GM12864 (cell line): ENCODE measurements at places on chromosomes 3 and 15.

DNA sequence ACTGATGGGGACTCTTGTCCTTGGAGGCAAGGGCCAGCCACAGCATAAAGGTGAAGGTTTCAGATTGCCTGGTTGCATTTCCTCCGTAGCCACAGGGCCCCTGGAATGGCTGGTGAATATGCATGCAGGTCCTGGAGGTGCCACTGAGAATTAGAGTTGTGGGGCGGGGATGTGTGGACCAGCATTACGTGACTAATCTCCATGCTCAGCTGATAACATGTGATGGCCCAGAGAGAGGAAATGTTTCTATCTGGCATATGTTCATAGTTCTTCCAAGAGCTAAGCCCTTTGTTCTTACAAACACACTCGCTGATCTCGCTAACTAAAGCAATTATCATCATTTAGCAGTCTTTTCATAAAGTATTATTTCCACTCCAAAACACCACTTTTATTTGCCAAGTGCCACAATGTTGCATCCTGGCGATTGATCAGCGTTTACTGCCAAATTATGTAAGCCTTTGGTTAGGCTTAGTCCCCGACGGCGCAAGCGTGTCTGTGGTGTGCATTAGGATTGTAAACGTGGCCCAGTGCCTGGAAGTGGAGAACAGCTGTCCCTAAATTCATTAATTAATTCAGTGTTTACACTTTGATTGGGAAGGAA, 55.9 kb downstream of the CGNL1 start:
- DNase-seq = no peak

DNA sequence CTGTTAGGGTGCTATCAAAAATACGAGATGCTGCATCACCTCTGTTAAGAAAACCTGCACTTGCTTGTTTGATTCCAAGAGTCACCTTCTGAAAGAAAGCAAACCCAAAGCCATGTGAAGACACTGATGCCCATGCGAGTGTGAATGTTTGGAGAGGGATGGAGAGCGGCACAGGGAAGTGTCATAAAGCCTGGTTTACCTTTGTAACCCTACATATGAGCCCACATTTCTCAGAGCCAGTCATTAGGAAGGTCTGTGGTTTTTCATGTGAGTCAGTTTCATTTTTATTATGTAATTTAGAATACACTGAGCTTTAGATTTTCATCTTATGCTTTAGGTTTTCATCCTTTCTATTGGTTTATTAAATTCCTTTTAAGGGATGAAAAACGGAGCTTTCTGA, 896.8 kb downstream of the ROBO1 start:
- no peak for DNase-seq

- DNase-seq = no peak
Observed at GRCh38 chr3:129166579-129167332, 5.9 kb upstream of the ISY1 start.

GRCh38 chr15:73927476-73928240, 1.4 kb downstream of the LOXL1 start:
- DNase-seq = no peak

DNA sequence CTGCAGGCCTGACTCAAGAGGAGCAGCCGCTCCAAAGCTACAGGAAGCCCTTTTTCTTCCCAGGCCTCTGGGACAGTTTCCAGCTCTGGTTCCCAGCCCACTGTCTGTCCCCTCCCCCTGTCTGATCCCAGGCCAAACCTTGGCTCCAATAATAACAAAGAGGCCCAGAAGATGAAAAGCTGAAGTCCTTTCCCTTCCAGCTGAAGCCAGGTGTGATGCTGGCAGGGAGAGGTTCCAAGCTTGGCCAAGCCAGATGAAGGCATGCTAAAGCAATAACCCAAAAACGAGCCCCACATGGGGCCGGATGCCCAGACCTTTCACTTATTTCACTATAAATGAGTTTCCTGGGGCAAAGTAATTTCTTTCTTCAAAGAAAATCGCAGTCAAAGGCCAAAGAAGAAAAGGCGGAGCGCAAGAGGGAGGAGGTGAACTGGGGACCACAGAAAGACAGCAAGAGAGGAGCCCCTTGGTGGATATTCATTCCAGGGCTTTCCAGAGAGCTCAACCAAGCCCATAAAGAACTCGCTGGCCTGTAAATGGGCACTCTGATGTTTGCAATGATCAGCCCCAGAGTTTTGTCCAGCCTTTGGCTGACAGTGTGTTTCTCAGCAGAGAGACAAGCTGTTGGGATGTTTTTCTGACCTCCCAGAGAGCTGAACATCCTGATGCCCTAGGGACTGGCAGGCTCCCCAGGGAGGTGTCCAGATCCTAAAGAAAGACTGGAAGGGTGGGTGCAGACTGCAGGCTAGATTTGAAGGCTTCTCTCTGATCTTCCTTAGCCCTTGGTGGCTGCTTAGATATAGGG, 157.6 kb downstream of the UACA start:
- DNase-seq = no peak

DNA sequence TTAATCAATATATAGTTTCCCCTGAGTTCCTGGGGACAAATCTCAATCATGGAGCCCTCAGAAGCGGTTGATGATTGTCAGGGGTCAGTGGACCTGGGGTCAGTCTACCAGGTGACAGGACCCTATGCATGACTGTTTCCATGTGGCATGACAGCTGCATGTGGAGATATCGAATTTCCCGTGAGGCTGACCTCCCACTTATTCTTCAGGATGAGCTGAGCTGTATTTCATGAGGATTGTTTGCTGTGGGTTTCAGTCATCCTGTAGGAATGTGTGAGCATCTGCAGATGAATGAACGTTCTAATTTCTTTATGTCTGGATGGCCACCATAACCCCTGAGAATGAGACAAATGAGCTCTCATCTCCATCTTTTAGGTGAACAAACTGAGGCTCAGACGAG, 93.0 kb upstream of the HES1 start:
- no peak for DNase-seq

DNA sequence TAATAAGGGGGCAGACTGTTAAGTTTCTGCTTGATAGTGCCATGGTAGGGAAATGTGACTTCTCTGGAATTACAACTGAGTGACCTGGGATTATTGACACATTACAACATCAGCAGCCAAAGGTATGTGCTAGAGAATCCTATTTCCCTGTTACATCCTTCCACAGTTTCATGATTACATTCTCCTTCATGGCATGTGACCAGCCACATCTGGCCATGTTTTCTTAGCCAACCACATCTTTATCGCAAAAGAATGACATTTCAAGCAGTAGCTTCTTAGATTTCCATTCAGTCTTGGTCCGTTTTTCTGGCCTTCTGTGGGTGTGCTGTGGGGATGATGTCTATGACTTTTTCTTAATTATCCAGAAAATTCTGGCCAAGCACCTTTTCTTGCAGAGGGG, 45.4 kb upstream of the CTDSPL start:
- no peak for DNase-seq

GRCh38 chr3:195838714-195839113, 27.0 kb upstream of the MUC4 start:
- DNase-seq = peak; percentile 22

DNA sequence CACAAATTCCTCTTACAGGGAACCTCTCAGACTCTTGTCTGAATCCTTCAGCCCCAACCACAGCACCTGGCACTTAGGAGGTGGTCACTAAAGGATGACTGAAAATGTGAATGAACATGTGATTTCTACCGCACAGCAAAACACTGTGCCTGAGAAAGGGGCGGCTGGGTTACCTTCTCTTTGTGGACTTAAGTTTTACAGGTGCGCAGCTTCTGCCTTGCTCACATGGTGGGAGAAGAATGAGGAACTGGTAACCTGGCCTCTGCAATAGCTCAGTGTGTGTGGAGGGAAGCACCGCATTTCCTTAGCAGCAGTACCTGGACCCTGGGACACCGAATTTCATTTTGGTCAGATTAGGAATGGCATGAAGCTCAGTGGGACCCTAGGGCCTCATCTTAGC, 9.8 kb upstream of the ETV5 start:
- DNase-seq = no peak

- no peak for DNase-seq
Observed at GRCh38 chr3:108134555-108134880, 43.7 kb upstream of the CD47 start.

DNA sequence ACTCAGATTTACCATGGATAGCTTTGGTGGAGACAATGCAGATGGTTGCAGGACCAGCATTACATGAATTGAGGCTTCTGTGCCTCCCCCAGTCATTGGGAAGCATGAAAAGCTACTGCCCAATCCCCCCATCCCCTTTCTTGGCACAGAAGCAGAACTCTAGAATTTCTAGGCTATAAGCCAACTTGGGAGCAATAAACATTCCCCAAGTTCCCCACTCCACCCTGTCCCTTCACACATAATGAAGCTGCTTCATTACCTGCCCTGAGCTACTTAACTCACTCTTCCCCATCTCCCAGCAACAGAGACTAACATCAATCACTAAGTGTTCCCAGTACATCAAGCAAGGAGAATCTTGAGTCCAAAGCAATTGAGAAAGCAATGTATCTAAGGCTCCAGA, 164.5 kb downstream of the RORA start:
- DNase-seq = no peak

DNA sequence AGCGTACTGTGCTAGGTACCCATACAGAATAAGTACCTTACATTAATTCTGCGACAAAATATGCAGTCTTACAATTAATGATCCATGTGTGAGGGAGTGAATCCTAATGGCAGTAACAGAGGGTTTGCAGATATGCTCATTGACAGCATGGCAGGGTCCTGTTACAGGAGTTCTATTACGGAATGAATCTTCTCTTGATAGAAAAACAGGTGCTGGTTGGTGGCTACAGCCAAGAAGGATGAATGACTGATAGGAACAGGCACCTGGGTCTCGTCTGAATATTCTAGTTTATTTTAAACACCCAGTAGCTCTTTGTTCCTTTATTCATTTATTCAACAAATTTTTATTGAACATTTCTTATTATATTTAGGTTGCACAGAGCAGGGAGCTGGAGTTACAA, 22.8 kb downstream of the PGBD4 start:
- DNase-seq = no peak

DNA sequence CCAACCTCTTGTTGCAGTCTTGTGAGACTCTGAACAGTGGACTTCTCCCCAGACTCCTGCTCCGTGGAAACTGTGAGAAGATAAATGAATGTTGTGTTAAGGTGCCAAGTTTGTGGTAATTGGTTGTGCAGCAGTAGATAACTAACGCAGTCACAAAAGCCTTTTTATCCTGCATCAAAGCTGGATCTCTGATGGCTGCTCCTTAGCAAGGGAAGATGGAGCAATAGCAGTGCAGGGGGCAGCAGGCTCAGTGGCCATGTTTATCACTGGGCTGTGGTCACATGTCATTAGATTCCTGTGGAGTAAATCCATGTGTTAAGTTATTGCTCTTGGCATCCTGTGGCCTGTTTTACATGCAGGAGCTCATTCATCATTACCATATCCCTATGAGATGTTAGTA, 13.5 kb downstream of the CMTM7 start:
- DNase-seq = no peak

GRCh38 chr3:142332390-142332789, 107.0 kb upstream of the GK5 start:
- DNase-seq = no peak

DNA sequence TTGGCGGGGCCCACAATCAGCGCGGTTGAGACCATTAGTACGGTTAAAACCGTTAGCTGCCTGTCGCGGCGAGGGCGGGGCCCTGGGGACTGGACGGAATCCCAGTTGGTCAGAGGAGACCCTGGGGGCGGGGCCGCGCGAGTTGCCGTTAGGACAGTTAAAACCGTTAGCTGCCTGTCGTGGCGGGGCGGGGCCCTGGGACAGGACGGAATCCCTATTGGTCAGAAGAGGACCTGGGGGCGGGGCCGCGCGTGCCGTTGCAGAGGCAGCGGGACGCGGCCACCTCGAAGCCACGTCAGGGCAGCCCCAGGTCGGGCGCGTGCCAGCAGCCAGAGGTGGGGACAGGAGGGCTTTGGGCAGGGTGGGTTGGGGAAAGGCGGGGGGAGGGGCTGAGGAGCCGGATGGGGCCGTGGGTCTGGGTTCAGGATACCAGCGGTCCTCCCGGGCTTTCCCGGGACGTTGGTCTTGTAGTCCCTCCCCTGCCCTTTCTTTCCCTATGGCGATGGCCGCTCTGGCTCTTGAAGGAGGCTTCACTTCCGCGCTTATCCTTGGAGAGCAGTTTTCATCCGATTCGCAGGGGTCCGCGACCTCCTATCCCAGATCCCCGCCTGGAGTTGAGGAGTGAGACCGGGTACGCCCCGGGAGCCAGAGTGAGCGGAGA, 28.0 kb downstream of the KLHDC8B start:
- no peak for DNase-seq

GRCh38 chr3:134134698-134135415, 105.1 kb upstream of the SLCO2A1 start:
- DNase-seq = no peak

GRCh38 chr3:69747511-69748258, 8.4 kb downstream of the MITF start:
- DNase-seq = no peak

DNA sequence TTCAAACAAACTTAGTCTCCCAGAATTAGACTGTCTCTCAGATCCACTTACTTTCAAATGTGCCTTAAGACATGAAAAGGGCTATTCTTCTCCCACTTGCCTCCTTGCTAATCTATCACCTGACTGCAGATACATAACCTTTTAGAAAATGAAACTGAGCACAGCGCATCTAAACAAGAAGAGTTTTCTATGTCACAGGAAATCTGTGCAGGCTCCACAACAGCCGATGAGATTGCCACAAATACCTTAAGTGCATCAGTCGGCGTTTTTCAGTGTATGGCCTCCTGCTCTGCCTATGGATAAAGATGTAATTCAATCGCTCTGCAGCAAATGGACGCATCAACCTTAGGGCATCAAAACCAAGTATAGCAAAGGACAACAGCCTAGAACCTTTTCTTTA, 544.2 kb downstream of the FOXP1 start:
- no peak for DNase-seq

DNA sequence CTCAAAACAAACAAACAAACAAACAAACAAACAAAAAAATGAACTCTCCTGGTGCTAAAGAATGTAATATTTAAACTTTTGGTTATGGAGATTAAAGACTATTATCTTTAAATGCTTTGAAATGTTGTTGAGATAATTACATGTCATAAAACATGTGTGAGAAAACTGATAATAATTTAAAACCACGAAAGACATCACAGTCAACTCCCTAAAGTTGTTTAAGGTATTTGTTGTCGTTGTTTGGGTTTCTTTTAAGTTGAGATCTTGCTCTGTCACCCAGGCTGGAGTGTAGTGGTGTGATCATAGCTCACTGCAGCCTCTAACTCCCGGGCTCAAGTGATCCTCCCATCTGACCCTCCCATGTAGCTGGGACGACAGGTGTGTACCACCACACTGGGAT, 12.0 kb downstream of the EFCAB12 start:
- no peak for DNase-seq

- no peak for DNase-seq
Observed at GRCh38 chr15:72288796-72289596, 16.6 kb upstream of the PARP6 start.

- DNase-seq = no peak
Observed at GRCh38 chr3:41405466-41405865, 206.2 kb downstream of the CTNNB1 start.
